ENCODE measurements at places on chromosomes 7 and 10.

DNA sequence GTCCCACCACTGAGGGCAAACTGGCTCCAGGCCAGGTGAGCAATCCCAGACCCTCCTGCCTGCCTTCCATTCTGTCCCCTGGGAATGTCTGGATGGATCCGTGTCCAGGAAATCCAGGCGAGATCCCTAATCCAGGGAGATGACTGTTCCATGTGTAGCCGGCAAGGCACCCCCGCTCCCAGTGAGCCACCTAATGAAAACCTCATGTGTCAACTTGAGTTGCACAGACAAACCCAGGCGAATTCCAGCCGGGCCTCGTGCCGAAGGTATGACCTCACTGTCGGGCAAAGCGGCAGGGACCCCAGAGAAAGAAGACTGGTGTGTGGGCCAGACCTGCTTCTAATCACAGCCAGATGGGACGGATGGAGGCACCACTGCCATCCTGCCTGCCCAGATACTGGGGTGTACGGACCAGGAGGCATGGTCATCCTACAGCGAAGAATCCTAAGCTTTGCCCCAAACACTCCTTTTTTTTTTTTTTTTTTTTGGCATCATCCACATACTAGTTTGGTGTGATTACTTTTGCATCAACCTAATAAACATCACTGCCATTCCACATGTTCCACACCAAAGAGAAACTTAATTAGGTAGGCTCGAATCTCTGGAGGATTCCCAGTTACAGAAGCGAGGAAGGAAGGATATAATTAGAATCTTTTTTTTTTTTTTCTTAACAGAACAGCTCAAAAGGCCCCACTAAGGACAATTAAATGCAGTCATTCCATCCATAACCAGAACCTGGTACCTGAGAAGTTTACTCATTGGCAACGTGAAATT, 313.1 kb downstream of the CALN1 start:
- DNase-seq = no peak

DNA sequence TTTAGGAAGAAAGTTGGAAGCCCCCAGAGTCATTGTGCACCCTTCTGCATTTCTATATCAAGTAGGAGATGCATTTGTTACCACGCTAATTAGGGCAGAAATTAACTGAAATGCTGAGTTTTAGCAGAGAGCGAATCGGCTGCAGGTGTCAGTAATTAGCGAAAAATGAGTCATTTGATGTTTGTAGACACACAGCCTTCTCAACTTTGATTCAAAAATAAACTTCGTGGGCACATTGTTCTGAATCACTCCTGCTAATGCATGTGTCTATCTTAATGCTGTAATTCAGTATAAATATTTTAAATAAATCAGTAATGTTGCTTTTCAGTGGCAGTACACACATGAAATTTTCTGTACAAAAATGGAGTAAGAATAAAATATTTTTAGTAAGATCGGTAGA, 109.5 kb upstream of the CARD11 start:
- DNase-seq = no peak

GRCh38 chr7:1412322-1413261, 46.7 kb downstream of the MICALL2 start:
- peak; percentile 89 for DNase-seq

GRCh38 chr10:22615819-22616499, 98.4 kb downstream of the PIP4K2A start:
- DNase-seq = peak; percentile 38

GRCh38 chr10:59072038-59072437, 104.4 kb upstream of the PHYHIPL start:
- DNase-seq = no peak

DNA sequence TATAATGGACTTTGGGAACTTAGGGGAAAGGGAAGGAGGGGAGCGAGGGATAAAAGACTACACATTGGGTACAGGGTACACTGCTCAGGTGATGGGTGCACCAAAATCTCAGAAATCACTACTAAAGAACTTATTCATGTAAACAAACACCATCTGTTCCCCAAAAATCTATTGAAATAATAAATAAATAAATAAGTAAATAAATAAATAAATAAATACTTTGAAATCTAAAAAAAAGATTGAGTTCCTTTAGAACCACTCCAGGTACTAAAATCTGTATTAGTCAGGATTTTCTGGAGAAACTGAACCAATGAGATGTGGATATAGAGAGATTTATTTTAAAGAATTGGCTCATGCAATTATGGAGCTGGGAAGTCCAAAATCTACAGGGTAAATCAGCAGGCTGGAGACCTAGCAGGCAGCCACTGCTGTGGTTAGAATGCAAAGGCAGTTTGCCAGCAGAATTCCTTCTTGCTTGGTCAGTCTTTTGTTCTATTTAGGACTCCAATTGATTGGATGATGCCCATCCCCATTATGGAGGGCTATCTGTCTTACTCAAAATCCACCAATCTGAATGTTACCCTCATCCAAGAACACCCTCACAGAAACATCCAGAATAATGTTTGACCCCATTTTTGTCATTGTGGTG, 8.9 kb downstream of the IGFBP1 start:
- no peak for DNase-seq

- DNase-seq = no peak
These were observed 277.0 kb downstream of the GFRA1 start for GRCh38 chr10:115996031-115996430.

GRCh38 chr7:104206841-104207240, 972 bp downstream of the ORC5 start:
- no peak for DNase-seq

GRCh38 chr7:6165521-6166320, 106.7 kb downstream of the CYTH3 start:
- no peak for DNase-seq

GRCh38 chr10:3136763-3137611, 35.6 kb downstream of the PITRM1 start:
- DNase-seq = no peak

All from CD8-positive, alpha-beta T cell (primary cell).